ENCODE measurements at places on chromosomes 6 and 20. TPM values are rescaled to one million over a fixed set of nuclear protein-coding genes. Genes with fewer than 3 reads are reported as not detected.

Gene GJA10
- 0.32 TPM for total RNA-seq

Gene FAXC
- not detected for total RNA-seq

Gene RBM12
- 147 TPM for total RNA-seq

Gene NRM
- total RNA-seq, result 24.2 TPM

Gene RPS21
- 2,085 TPM for total RNA-seq

Gene PKIB
- 0.52 TPM for total RNA-seq

Gene TMEM217
- 4.8 TPM for total RNA-seq

Gene CASS4
- total RNA-seq, result 4.6 TPM

Gene POM121L2
- total RNA-seq, result not detected

Gene SLA2
- 54.9 TPM for total RNA-seq

Gene PPP1R16B
- total RNA-seq, result 109 TPM
